ENCODE measurements at places on chromosomes 3 and 15.
A peak's percentile ranks its signal among the peaks of the same experiment; 100 is the strongest.

GRCh38 chr3:194129581-194130133 is 6.3 kb upstream of the HES1 start:
- DNase-seq = peak; percentile 52

- no peak for DNase-seq
Measured at GRCh38 chr3:55461896-55462295, 25.2 kb downstream of the WNT5A start.

- peak; percentile 77 for DNase-seq
Measured at GRCh38 chr15:40310001-40310959, 2.5 kb upstream of the PLCB2 start.

GRCh38 chr3:62562017-62562416 is 188.7 kb upstream of the FEZF2 start:
- DNase-seq = no peak

GRCh38 chr3:87359826-87360225 is 83.4 kb upstream of the POU1F1 start:
- no peak for DNase-seq

- no peak for DNase-seq
Measured at GRCh38 chr3:36403661-36404060, 23.4 kb downstream of the STAC start.
